T follicular helper cell (primary cell): ENCODE measurements at places on chromosomes 7 and 10.

DNA sequence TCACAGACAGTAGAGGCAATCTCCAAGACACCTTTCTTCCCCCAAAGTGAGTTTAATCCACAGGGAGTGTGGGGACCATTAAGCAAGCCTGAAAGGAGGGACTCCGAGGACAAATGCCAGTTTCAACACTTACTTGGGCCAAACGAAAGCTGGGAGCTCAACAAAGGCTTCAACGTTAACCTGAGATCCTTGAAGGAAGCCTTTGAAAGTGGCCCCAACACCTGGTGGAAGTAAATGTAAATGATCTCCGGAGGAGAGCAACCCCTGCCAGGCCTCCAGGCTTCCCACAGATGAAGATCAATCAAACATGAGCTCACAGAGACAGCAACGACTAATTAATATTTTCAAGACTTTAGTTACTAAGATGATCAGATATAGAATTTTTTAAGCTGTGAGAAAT lies 103.8 kb downstream of the PIP4K2A start:
- DNase-seq, result no peak

- DNase-seq, result no peak
Observed at GRCh38 chr10:38038932-38039245, 28.4 kb downstream of the ZNF33A start.

DNA sequence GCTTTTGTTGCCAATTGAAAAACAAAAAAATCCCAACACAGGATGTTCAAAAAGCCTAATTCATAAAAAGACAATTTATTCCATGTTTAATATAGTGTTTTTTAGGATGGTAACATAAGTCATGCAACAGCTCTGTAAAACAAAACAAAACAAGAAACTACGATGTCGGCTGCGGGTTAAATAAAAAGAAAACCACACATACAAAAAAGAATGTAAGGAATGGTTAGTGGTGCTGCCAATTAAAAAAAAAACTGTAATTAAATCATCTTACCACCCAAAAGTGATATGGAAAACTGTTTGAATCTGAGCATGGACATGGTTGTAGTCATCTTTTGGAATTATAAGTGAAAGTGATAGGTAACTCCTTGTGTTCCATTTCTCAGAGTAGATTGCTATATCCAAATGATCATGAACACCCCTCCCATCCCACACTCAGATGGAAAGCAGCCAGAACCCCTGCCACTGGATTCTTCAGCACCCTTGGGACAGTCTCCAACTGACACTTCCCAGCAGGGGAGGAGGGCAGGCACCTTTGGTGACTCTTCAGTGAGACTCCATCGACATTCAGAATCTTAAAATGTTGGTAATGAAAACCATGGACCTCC lies 14.3 kb upstream of the DAGLB start:
- no peak for DNase-seq

- DNase-seq, result no peak
Observed at GRCh38 chr10:107706096-107706725, 541.7 kb upstream of the SORCS1 start.

GRCh38 chr10:91123261-91123660 lies 97.2 kb upstream of the PCGF5 start:
- no peak for DNase-seq

GRCh38 chr10:69383558-69383957 lies 33.2 kb downstream of the TACR2 start:
- no peak for DNase-seq

GRCh38 chr10:74755273-74755672 lies 71.1 kb upstream of the KAT6B start:
- DNase-seq, result no peak

GRCh38 chr7:151793531-151793951 lies 83.4 kb downstream of the PRKAG2 start:
- no peak for DNase-seq

DNA sequence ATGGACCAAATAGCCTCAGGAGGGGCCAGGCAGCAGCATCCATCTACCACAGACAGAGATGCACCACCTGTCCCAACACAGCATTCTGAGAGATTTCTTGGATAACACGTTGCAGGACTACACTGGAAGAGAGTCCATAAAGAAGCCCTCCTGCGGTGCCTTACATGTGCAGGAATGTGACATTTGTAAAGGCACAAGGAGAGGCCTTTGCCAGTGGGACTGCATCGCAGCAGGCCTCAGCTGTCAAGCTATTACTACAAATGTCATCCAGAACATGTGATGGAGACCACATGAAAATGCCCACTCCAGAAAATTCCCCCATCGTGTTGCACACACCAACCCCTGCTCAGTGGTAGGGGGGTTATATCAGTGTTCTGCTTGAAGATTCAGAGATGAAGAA lies 77.4 kb downstream of the ATXN7L1 start:
- no peak for DNase-seq

- no peak for DNase-seq
Observed at GRCh38 chr7:2938514-2939192, 94.5 kb upstream of the GNA12 start.

DNA sequence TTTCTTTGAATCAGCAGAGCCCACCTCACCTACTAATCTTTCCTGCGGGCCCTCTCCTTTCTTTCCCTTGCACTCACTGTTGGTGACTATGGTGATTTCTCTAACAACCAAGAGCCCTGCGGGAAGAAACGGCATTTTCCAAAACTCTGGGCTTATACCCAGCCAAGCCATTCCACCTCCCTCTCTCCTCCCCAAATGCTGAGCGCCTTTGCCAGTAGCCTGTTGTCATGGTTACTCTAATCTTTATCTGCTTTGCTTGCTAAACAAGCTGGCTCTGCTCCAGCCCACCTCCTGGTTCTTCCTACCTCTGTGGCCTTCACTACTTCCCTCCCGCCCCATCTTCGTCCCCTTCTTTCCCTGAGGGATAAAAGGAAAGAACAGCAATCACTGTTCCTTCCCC lies 86.7 kb downstream of the DGKI start:
- no peak for DNase-seq

DNA sequence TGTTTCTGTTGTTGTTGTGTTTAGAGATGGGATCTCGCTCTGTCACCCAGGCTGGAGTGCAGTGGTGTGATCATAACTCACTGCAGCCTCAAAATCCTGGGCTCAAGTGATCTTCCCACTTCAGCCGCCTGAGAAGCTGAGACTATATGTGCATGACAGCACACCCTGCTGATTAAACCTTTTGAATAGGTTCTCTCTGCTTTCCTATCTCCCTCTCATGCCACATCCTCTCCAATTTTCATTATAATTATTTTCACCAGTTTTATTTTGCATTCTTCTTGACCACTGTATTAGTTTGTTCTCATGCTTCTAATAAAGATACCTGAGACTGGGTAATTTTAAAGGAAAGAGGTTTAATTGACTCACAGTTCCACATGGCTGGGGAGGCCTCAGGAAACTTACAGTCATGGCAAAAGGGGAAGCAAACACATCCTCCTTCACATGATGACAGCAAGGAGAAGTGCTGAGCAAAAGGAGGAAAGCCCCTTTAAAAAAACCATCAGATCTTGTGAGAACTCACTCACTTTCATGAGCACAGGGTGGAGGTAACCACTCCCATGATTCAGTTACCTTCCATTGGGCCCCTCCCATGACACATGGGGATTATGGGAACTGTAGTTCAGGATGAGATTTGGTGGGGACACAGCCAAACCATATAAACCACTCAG lies 12.9 kb downstream of the AGK start:
- DNase-seq, result no peak

- no peak for DNase-seq
Observed at GRCh38 chr7:29882481-29882880, 76.2 kb downstream of the WIPF3 start.
